ENCODE measurements at places on chromosomes 4 and X. TPM values are rescaled to one million over a fixed set of nuclear protein-coding genes. Genes with fewer than 3 reads are reported as not detected.

GRCh38 chr4:12507868-12508481 lies 976.2 kb downstream of the RAB28 start:
- DNase-seq = no peak

DNA sequence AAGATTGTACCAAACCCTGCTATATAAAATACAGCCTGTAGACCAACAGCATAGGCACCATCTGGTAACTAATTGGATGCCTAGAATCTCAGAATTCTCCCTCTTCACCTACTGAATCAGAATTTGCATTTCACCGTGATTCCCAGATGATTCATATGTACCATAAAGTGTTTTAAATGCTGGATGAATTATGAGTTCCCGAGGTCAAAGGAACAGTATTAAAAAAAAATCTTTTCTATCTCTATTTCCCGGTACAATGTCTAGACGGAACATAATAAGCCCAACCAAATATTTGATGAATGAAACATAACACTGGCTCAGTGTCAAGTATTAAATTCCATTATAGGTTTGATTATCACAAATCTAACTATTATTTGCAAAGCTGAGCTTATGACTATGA lies 280.0 kb downstream of the ANKRD50 start:
- peak; percentile 50 for DNase-seq

SLC10A4 gene
- not detected for total RNA-seq

TBC1D19 gene
- 35.2 TPM for total RNA-seq

DNA sequence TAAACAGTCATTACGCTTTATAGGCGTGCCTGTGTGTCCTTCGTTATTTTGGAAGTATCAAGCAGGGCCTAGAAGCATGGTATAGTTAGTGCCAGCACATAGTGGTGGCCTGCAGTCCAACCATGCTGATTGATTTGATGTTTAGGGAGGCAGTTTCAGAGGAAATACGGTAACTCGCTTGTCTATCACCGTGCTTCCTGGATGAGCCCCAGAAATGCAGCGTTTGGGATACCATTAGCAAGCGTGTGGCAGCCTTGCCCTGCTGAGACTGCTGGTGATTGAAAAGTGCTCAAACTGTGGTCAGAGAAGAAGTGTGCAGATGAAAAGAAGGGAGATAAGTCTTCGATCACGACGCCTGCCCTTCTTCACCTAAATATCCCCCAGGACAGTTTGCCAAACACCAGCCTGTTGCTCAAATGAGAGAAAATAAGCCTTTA lies 158.4 kb downstream of the CHIC2 start:
- DNase-seq = peak; percentile 88

DNA sequence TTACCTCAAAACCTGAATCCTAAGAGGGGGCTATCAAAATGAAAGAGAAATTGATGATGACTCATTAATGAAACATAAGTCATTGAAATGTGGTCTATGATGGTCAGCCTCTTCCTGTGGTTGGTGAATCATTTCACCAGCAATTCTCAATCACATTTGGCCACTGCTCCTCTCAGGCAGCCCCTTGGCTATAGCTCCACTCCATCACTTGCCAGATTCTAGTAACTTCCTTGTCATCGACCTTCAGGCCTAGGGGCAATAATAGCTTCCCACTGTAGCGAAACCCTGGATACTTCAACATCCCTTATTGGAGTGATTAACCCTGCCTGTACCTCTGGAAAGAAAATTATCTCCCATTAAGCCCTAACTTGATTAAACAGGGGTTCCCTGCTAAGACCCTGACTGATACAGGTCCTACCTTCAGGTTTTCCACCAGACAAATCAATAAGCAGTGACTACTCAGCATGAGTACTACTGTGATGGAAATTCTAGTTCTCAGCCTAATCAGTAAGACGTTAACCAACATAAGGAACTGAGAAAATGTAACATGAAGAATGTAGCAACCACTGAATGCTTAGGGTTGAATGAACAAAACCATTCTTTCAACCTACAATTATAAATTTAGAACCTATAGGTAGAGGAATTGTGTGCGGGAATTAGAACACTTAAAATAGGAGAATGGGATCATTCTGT lies 30.4 kb downstream of the ADH7 start:
- DNase-seq = peak; percentile 98

NPY1R gene
- 0.09 TPM for total RNA-seq

GRCh38 chrX:107610667-107611066 lies 17.6 kb upstream of the PRPS1 start:
- no peak for DNase-seq

FBXW7 gene
- total RNA-seq = 77.0 TPM

DRD5 gene
- total RNA-seq = not detected

PLAC8 gene
- 1.1 TPM for total RNA-seq

SLC25A4 gene
- 4.3 TPM for total RNA-seq

Measured in fibroblast of the aortic adventitia (primary cell).